ENCODE measurements at places on chromosomes 4 and X.

GRCh38 chr4:96786306-96786705 lies 946.4 kb downstream of the PDHA2 start:
- no peak for DNase-seq

- DNase-seq: peak; percentile 61
These were observed 80.2 kb downstream of the CRMP1 start for GRCh38 chr4:5812506-5813229.

GRCh38 chrX:72620550-72621145 lies 48.0 kb upstream of the HDAC8 start:
- no peak for DNase-seq

DNA sequence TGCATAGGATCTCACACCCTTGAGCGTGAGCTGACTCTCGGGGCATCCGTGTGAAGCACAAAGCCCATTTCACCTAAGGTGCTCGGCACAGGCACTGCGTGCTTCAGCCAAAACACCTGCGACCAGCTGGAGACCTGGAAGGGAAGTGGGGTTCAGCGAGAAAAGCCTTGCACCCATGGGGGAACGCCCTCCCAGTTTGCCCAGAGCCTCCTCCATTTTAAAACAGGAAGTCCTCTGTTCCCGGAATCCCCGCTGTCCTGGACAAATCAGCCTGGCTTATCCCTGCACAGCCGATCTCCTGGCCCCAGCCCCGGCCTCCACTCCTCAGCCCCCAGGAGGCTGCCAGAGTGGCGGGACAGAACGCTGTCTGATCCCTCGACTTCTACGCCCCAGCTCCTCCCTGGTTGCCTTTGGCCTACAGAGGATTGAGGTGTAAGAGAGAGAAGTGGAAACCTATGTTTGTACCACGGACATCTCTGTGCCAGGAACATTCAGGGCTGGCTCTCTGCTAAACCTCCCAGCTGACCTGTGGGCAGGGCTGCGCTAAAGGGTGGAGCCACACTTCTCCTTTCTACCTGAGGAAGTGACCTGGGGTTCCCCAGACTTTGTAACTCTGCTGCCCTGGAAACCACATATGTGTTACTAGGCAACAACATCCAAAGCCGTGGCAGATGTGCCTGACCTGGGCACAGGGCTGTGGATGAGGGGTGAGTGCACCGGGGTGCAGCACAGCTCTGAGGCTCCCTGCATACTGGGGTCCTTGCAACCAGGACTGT lies 3.8 kb upstream of the C4orf50 start:
- no peak for DNase-seq

DNA sequence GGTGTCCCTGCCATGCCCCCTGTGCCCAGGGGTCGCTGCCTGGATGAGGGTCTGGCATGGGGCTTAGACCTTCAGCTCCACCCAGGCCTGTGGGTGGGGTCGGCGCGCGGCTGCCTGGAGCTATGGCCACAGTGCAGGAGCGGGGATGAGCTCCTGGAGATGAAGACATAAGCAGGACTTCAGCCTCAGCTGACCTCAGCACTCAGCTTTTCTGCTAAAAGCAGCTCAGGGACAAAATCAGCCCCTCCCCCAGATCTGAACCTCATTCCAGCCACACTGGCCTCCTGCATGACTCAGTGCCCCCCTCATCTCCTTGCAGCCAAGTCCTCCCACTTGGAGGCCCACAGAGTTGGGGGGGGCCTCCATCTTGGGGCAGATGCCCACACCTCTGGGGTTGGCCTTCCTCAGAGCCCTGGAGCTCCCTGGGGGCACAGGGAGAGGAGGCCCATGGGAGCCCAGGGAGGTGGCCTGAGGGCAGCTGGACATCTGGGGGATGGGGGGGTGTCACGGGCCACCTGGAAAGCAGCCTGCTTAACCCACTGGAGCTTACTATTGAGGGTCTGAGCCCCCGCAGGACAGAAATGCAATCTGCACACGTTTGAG lies 19.4 kb upstream of the CPLX1 start:
- DNase-seq: no peak

- DNase-seq: no peak
These were observed 11.2 kb downstream of the RBM41 start for GRCh38 chrX:107107459-107107858.

DNA sequence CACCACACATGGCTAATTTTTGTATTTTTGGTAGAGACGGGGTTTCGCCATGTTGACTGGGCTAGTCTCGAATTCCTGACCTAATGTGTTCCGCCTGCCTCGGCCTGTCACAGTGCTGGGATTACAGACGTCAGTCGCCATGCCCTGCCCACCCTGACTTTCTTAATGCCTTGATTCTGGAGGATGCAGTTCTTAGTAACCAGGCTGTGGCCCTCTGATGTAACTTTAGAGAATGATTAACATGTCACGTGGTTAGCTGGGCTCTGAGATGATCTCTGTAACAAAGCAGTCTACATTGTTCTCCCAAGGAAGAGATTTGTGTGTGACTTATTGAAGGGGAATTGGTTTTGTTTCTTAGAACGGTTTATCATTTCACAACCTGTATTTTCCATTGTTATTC lies 30.6 kb downstream of the ANK2 start:
- DNase-seq: no peak

DNA sequence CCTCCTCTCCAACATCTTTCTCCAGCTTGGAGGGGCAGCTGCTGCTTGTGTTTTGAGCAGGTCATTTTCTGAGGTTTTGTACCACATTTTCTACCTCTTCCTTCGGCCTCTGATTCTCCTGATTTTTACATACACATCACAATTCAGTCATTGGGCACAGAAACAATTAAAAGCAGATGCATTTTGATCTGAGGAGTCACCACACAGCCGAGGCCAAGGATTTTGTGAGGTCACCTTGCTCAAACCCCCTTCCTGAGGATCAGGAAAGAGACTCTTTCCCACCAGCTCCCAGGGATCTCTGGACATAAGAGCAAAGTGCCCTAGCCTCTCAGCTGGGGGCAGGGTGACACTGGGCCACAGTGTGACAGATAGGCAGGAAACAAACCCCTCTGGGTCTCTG lies 5.4 kb upstream of the FATE1 start:
- DNase-seq: no peak

DNA sequence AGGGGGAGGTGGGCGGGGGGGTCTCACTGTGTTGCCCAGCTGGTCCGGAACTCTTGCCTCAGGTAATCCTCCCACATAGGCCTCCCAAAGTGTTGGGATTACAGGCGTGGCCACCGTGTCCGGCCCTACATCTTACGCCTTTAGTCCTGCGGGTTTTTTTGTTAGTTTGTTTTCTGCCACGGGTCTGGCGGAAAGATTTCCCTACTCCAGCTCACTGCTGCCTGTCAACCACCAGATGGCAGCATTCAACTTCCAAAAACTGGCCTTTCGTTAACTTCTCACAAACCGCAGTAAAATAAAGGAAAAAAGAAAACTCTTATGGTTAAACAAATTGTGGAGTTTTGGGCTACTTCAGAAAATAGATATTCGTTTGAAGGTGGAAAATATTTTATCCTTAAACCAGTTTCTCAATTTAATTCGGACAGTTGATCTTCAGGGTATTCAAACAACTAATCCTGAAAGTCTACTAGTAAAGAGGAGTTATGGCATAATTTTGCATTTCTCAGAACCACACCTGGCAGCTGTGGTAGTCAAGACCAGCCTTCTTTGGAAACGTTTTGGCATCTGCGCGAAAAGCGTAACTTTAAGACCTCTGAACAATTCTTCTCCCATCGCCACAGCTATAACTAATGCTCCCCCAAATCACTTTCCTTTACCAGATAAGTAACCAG lies 41.1 kb downstream of the LUZP4 start:
- peak; percentile 69 for DNase-seq

DNA sequence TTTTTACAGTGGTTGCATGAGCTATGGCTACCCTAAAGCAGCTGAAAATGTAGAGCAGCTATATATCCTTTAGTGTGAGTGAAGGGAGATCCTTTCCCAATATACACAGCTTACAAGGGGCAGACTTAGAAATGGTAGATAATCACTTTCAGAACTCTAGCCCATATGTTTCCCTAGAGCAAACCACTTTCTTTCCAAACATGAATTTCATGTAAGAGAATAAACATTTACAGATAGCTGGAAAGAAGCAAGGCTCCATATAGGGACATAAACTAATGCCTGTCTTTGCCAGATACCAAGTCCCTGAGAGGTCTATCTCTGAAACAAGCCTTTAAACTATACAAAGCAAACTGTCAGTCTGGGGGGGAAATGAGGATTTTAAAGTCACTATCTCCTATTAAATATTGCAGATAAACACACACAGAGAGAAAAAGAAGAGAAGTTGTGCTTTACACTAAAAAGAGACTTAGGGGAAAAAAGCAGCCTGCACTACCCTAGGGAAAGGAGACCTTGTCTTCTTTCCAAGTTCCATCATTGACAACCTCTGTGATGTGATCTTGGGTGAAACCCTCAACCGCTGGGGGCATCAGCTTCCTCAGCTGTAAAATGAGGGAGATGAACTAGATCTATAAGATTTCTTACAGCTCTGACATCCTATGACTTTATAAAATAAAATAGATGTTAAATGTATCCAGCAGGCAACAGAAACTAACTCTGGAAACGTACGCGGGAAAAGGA lies 73.6 kb downstream of the TMEM156 start:
- no peak for DNase-seq

DNA sequence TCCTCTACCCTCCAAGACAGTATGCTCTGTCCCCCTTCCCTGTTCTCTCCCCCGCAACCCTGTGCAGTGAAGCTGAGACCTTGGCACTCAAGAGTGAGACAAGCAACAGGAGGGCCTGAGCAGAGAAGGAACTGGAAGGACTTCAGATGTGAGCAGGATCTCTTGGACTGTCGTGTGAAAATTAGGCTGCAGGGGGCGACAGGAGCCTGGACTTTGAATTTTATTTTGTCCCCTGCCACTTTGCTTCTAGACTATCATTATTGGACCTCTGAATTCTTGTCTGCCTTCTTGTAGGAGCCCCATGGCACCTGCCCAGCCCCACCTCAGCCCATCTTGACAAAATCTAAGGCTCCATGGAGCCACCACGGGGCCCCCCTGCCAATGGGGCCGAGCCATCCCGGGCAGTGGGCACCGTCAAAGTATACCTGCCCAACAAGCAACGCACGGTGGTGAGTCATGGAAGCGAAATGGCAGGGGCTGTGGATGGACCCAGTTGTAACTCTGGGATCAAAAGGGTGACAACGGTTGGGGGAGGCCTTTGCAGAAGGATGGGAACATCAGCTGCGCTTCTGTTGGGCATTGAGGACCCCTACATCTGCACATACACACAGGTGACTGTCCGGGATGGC lies 1.7 kb downstream of the ARAF start:
- no peak for DNase-seq

GRCh38 chrX:33211356-33212260 lies at the start of gene DMD:
TSS of gene DMD (minus strand) at chrX:33211549. CDS start at chrX:33211312, 237 bp downstream.
- no peak for DNase-seq

GRCh38 chrX:137654481-137654880 lies 88.6 kb downstream of the ZIC3 start:
- DNase-seq: no peak

GRCh38 chr4:17981063-17981462 lies 40.5 kb downstream of the LCORL start:
- DNase-seq: no peak

GRCh38 chr4:3827616-3828492 lies 61.7 kb downstream of the ADRA2C start:
- DNase-seq: peak; percentile 82

GRCh38 chr4:140099983-140100382 lies 54.0 kb downstream of the MAML3 start:
- no peak for DNase-seq

DNA sequence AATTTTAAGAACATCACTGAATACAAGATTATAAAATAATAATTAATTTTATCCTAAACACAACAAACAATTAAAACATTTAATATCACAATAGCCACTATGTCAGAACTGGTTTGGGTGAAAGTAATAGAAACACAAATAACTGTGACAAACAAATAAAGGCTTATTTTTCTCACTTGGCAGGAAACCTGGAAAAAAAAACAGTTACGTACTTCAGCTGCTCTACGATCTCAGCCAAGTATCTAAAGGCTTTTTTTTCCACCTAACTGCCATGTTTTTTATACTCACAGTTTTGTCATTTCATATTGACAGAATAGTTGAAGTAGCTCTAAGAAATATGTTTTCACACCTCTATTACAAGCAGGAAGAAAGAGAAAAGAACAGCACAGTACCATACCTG lies 284.8 kb upstream of the INTU start:
- no peak for DNase-seq

- DNase-seq: no peak
These were observed 17.1 kb downstream of the SMIM14 start for GRCh38 chr4:39621582-39621981.

DNA sequence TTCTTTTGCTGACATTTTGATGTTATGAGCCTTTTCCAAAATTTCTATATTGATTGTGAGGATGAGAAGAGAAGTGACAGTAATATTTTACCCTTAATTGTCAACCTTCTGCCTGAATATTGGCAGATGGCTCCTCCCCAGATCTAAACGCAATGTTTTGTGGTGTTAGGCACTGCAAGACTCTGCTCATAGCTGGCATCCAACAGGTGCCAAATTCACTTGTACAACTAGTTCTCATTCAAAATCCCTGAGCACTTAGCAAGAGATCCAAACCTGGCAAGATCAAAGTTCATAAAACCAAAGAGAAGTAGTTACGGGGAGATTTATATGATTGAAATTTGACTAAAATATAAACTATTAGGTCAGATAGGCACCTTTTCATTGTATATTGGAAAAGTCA lies 901.7 kb upstream of the INTU start:
- no peak for DNase-seq

DNA sequence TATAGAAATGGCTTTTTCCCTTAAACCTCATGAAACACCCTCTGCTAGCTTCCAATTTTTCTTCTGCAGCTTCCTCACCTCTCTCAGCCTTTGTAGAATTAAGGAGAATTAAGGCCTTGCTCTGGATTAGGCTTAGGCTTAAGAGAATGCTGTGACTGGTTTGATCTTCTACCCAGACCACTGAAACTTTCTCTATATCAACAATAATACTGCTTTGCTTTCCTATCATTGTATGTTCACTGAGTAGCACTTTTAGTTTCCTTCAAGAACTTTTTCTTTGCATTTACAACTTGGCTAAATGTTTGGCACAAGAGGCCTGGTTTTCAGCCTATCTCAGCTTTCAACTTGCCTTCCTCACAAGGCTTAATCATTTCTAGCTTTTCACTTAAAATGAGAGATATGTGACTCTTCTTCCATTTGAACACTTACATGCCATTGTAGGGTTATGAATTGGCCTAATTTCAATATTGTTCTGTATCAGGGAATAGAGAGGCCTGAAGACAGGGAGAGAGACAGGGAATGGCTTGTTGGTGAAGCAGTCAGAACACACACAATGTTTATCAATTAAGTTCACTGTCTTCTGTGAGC lies 28.2 kb downstream of the TMEM154 start:
- DNase-seq: no peak

- DNase-seq: no peak
These were observed 41.3 kb downstream of the RHOH start for GRCh38 chr4:40238008-40238699.

DNA sequence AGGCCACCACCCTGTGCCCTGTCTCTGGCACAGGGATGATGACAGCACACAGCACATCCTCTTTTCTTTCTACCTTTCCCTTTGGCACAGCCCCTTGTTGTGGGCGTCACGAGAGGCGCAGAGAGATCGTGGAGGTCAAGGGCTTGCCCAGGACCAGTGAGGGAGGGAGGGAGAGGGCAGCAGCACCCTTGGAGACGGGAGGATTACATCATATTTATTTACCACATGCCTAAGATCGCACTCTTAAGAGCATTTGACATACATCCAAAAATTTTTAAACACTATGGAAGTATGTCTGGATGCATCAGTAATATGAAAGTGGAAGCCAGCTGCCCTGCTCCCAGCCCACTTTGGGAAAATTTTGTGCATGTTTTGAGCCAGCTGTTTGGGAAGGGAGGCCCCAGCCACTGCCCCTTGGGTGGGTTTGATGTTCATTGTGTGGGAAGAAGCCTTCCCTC lies 12.7 kb downstream of the WFS1 start:
- no peak for DNase-seq

GRCh38 chrX:10636851-10637250 lies 16.5 kb upstream of the MID1 start:
- no peak for DNase-seq

Data from NCI-H1092 treated with DMSO at 0.1 percent for 48 hours (cell line).